ENCODE measurements at places on chromosomes 2 and 18. TPM values are rescaled to one million over a fixed set of nuclear protein-coding genes. Genes with fewer than 3 reads are reported as not detected.

The SP100 gene
- 29.0 TPM for total RNA-seq

DNA sequence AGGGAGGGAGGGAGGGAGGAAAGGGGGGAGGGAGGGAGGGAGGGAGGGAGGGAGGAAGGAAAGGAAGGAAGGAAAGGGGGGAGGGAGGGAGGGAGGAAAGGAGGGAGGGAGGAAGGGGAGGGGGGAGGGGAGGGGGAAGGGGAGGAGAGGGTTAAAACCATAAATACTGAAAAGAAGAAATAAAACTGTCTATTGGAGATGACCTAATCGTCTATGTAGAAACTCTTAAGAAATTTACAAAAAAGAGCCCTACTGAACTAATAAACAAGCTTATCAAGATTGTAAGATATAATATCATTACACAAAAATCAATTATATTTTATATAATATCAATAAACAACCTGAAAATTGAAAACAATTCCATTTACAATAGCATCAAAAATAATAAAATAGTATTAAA lies 32.3 kb upstream of the CTDP1 start:
- no peak for DNase-seq

GRCh38 chr2:66698091-66698490 lies 263.2 kb downstream of the MEIS1 start:
- DNase-seq, result no peak

DNA sequence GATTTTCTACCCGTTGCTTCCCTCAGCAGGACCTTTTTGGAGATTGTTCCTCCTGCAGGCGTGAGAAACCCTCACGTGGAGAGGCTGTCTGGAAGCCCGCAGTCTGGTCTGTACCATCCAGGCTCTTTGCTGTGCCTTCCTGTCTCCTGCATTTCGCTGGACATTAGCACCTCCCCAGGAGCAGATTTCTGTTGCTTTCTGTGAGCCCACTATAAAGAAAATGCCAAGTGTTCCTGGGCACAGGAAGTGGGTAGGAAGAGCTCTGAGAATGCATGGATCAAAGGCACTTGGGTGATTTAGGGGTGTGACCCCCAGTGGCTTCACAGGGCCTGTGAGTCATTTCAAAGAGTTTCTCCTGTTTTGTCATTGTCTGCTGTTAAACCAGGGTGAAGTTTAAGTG lies 27.3 kb downstream of the SPTBN1 start:
- no peak for DNase-seq

The UXS1 gene
- total RNA-seq, result 9.4 TPM

- no peak for DNase-seq
These were observed 1035.8 kb upstream of the FANCL start for GRCh38 chr2:59276917-59277316.

DNA sequence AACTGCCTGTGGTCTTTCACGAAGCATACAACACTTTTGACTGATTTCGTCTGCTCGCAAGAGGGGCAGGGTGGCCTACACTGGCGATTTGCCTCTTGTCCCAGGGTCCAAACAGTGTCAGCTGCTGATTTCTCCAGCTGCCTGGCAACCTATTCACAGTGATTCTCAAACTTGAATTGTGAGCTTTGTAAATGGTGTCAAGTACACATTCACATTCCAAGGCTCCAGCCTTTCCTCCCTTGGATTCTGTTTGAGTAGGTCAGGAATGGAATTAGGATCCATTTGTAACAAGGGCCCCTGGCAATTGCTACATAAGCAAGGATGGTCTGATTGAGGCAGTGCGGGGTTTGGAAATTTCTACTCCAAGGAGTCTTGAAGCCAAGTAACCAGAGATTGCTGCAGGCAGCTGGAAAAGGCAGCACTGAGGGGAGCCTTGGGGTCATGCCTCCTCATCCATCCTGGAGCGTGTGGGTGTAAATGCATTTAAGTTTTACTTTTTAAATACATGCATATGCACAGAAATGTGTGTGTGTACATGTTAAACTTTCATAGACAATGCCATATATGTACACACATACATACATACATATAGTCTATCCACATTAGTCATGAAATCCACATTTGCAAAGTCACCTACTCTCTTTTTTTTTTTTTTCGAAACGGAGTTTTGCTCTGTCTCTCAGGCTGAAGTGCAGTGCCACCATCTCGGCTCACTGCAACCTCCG lies 86.8 kb upstream of the UXS1 start:
- DNase-seq, result no peak

DNA sequence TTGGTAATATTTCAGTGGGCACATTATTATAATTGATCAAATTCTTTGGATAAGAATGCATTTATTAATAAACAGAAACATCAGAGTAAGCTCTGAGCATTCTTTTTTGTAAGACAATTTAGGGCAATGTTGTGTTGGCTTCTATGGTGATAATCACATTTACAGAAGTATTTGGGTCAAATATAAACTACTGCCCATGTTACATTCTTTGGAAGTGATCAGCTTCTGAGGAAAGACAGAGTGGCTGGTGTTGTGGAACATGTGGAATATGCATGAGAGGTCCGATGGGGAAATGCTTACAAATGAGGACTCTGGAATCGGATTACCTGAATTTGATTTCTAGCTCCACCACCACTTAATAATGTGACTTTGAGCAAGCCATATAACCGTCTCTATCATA lies 19.4 kb downstream of the SERPINB13 start:
- DNase-seq, result no peak

DNA sequence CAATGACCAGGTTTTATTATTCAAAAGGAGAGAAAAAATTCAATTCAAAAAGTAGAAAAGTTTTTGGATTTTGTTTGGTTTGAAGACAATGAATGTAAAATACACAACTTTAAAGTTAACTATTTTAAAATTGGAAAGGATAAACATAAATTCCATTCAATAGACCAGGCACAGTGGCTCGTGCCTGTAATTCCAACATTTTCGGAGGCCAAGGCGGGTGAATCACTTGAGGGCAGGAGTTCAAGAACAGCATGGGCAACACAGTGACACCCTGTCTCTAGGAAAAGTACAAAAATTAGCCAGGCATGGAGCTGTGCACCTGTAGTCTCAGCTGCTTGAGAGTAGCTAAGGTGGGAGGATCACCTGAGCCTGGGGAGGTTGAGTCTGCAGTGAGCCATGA lies 54.7 kb downstream of the SCN9A start:
- DNase-seq, result no peak

Data from liver (tissue), 10 donors.